ENCODE measurements at places on chromosomes 5 and 9.
A peak's percentile ranks its signal among the peaks of the same experiment; 100 is the strongest.

DNA sequence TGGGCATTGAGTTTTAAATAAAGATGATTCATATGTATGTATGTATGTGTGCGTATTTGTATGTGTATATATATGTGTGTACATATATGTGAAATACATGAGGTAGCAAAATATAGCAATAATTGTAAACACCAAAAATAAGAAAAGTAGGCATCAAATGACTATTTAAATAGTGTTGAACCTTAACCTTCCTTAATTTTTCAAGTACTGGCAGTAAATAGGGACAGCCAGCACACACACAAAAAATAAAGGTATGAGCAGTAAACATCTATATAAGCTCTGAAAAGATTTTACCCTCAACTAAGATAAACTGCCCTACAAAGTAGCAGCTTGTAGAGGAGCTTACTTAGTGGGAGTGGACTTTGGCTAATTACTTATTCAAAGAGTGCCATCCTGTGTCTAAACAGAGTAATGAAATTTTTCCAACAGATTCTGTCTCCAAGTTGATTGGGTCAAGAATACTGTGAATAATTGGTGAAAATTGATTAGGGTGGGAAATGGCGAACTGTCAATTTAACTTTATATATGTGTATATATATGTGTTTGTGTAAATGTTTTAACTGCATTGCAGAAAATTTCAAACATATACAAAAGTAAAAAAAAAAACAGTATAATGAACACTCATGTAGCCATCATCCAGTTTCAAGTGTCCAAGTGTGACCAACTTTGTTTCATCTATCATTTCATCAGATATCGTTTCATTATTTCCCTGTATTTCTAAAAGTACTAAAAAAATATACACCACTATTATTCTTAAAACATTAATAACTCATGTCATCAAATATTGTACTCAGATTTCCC lies 2.0 kb upstream of the ADAMTS6 start:
- no peak overlapping the region for H3K4me3 ChIP-seq
- no peak for DNase-seq
- H3K27me3 ChIP-seq = no peaks in the 10 kb centered on the region
- H3K4me1 ChIP-seq = peaks cover 17% of the 10 kb centered on the region

GRCh38 chr9:124390794-124391658 lies 24.2 kb downstream of the PSMB7 start:
- H3K27me3 ChIP-seq = no peaks in the 10 kb centered on the region
- DNase-seq = no peak
- H3K36me3 ChIP-seq = peaks cover 3% of the 10 kb centered on the region
- H3K27ac ChIP-seq = no peak overlapping the region

GRCh38 chr9:100427366-100428263 lies 672 bp downstream of the MSANTD3 start:
- DNase-seq = peak; percentile 67
- peaks cover 4% of the 10 kb centered on the region for H3K36me3 ChIP-seq
- H3K4me1 ChIP-seq = peaks cover 30% of the 10 kb centered on the region
- H3K27ac ChIP-seq = peak overlapping the region; percentile 68

GRCh38 chr5:161507591-161507990 lies 38.9 kb downstream of the GABRB2 start:
- H3K27ac ChIP-seq = no peak overlapping the region
- H3K36me3 ChIP-seq = no peaks in the 10 kb centered on the region
- H3K4me1 ChIP-seq = no peaks in the 10 kb centered on the region
- peaks cover 3% of the 10 kb centered on the region for H3K27me3 ChIP-seq

- H3K4me3 ChIP-seq = no peak overlapping the region
- H3K4me1 ChIP-seq = peaks cover 12% of the 10 kb centered on the region
- H3K27ac ChIP-seq = peak overlapping the region; percentile 52
- DNase-seq = no peak
- H3K36me3 ChIP-seq = peaks cover 5% of the 10 kb centered on the region
Measured at GRCh38 chr9:99051851-99052250, 53.1 kb upstream of the TGFBR1 start.

All from mesothelial cell of epicardium (in vitro differentiated cells).